Psoas muscle (tissue), 8 donors: ENCODE measurements at places on chromosomes 6 and 20. TPM values are rescaled to one million over a fixed set of nuclear protein-coding genes. Genes with fewer than 3 reads are reported as not detected.

Gene THBD
- 50.0 TPM for total RNA-seq

Gene MYLK4
- total RNA-seq: 2.9 TPM

Gene BNIP5
- not detected for total RNA-seq

Gene TFAP2C
- not detected for total RNA-seq

Gene ZSCAN31
- total RNA-seq: 4.8 TPM

DNA sequence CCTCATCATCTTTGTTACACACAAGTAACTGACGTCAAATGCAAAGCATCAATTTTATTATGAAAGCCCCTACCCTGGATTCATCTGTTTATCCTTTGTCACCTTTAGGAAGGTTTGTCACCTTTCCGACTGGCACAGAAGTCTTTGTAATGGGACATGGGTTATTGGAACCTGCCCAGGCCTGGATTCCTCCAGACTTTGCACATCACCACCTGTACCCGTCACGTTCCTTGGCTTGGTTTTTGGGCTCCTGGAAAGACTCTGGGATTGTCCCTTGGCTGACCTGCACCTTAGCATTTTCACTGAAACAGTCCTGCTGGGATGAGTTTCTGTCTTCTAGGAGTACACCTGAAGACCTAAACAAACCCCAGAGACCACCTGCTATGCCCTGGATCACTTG lies 15.4 kb upstream of the ARHGAP18 start:
- DNase-seq: no peak

GRCh38 chr6:131893198-131893597 lies 58.0 kb downstream of the CCN2 start:
- no peak for DNase-seq

DNA sequence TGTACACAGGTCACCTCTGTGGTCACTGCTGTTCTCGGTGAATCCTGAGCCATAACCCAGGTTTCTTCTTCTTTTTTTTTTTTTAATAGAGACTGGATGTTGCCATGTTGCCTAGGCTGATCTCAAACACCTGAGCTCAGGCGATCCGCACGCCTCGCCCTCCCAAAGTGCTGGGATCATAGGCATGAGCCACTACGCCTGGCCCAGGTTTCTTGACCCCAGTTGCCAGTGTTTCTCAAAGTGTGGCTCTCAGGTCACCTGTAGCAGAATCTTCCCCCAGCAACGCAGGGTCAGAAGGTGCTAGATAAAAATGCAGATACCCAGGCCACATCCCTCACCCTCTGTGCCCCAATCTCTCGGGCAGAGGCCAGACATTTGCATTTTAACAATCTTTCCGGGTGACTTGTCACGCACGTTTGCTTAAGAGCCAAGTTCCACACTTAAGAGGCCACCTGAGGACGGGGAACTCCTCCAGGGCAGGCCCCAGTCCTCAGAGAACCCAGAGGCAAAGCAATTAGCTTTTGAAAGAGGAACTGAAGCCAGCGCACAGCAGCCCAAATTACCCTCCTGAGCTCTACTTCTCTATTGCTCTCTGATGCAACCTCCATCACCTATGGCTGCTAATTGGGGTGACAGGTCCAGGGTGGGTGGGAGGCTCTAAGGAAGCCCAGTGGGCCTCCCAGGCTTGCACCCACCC lies 81.8 kb downstream of the NFATC2 start:
- no peak for DNase-seq

DNA sequence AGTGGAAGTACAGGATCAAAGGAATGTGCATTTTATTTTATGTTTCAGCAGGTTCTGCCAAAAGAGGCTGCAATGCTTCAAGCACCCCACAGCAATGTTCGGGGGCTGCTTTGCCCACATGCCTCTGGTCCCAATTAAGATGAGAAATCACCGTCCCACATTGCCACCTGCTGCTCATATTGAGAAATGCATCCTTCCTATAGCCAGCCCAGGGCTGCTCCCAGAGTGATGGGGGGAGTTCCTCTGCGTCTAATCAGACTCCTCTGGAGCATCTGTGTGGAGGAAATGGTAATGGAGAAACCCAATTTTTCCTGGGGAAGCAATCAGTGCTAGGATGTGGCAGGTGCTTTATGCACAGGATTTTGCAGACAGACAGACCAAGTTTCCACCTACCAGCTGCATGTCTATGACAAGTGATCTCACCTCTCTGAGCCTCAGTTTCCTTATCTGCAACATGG lies 33.7 kb downstream of the PTGIS start:
- no peak for DNase-seq

- DNase-seq: no peak
Measured at GRCh38 chr6:87095087-87095509, at the start of gene CGA. Gene CGA (minus strand): TSS chr6:87095106. CDS start chr6:87088200, 6,906 bp downstream.
